ENCODE measurements at places on chromosomes 4 and X.

DNA sequence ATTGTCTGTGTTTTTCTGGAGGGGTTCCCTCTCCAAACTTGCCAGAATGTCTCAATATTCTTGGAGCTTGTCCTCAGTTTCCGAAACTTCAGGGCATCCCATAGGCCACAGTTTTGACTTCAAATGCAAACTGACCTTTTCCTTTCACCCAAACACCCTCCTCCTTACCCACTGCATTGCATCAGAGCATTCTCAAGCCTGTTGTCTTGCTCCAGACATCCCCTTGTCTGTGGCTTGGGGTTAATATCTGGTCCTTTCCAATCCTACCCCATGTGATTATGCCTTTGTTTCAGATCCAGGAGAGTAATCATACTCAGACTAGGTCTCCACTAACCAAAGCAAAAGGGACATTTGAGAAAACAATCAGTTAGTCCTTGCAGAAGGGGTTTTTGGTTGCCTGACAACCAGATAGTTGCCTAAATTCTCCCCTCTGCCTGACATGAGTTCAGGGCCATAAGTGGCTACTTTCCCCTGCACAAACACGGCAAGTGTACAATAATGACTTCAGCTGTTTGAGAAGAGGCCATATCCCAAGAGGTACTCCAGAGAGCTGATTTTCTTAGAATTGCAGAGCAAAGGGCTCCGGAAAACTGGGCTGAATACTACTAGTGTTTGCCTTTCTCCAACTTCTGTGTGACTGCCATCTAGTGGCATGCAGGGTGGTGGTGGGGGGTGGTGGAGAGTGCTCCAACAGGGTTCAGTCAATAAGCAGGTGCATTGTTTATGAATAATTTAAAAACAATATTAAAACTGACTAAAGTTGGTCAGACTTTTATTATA, 130.2 kb downstream of the CHRDL1 start:
- DNase-seq: no peak

DNA sequence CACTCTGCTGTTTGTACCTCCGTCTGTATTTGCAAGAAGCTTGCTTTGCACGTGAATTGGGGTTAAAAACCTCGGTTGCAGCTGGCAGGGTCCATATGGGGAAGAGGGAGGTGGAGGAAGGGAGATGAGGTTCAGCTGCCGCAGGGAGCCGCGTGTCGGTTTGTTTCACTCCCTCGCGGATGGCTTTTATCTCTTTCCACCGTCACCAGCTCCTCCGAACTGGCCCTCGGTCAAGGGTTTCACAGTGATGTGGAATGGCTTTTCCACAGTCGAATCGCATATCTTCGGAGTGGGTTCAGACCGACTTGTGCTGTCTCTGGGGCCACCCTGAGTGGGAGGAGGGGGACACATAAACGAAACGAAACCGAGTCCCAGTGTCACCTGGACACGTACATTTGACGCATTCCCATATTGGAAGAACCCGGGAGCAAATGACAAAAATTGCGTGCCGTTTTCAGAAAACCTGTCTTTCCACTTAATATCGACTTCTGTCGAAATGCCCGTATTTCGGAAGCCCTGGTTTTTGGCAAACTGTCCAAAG, 929 bp downstream of the ZBTB33 start:
- no peak for DNase-seq

DNA sequence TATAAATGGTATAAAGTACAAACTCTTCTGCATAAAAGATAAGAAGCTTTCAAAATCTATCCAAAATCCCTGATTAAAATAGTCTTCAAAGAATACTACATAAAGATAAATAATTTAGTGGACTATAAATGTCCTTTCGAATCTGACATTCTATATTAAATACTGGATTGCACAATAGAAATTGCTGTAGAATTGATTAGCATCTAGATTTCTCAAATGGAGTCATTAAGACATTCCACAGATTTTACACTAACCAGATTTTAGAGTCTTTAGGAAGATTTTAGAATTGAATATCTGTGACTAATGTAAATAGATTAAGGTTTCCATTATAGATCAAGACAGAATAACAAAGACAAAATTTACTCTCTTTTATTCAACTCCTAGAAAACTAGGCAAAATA, 663.9 kb downstream of the STPG2 start:
- no peak for DNase-seq

- no peak for DNase-seq
These were observed 450.1 kb upstream of the TENM3 start for GRCh38 chr4:181793096-181793495.

Measured in thoracic aorta (tissue), 2 donors.